NCI-H2029 treated with DMSO at 0.1 percent for 48 hours (cell line): ENCODE measurements at places on chromosomes 7 and 10.

DNA sequence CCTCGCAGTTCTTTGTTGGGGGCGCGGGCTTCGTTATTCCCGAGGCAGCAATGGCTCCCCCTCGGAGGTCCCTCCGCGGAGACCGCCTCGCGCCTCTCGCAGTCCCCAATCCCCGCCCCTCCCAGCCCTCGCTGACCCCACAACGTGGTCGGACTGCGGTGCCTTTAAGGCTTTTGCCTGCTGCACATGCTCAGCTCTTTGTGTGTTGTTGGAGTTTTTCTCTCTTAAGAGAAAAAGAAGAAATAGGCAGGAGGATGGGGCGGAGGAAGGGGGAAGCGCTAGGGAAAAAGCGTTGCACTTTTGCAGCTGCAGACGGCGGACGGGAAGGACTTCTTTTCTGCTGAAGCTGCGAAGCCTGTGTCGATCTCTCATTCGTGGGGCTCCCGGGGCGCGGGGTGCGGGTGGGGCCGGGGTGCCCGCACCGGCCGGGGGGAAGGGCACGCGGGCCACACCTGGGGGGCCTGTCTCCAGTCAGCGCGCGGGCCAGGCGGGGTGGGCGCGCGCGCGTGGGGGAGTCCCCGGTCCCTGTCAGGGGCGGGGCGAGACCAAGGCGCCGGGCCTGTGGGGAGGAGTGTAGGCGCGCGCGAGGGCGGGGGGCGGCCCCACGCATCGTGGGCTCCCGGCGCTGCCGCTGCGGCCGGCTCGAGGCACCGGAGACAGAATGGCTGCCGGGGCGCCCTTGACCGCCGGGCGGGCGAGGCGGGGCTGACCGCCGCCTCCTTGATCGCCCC lies 445 bp upstream of the ATRNL1 start:
- no peak for DNase-seq

DNA sequence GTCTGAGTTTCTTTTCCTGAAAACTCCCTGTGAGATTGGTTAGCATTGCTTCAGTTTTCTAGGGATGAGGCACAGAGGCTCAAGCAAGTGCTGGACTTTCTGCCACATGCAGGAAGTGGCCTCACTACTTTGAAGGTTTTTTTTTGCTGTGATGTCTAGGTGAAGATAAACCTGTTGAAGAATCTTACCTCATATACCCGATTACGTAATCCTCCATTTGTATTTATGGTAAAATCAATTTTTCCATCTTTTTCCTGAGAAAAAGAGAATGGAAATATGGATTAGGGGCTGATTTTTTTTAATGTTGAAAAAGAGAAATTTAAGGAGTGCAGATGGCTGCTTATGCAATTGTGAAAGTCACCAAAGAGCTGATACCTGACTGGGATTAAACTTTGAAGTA lies 23.4 kb downstream of the CBLL1 start:
- DNase-seq = no peak

DNA sequence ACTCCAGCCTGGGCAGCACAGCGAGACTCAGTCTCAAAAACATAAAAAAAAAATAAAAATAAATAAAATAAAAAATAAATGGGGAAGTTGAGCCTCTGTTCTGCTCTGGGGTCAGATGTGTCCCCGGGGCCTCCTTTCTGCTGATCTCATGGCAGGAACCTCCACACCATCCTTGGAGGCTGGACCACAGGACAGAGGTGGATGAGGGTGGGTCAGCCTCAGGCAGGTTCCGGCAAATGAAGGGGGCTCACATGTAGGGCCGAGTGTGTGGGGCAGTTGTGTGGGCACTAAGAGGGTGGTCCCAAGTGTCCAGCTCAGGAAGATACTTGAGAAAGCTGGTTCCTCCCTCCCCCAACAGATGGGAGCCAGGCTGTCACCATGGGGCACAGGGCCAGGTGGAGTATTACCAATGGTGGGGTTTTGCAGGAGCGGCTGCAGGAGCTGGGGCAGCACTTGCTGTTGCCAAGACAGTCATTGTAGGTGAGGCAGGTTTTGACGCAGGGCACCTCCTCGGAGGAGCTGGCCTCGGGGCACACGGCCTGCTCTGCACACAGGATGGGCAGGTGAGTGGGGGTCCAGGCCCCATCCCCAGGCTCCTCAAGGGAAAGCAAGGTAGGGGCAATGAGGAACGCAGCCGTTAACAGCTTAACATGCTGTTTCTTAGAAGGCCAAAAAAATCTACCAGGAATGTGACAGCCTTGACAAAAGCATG lies 13.9 kb upstream of the TBRG4 start:
- no peak for DNase-seq

GRCh38 chr7:132485136-132485535 lies 91.1 kb downstream of the PLXNA4 start:
- no peak for DNase-seq

DNA sequence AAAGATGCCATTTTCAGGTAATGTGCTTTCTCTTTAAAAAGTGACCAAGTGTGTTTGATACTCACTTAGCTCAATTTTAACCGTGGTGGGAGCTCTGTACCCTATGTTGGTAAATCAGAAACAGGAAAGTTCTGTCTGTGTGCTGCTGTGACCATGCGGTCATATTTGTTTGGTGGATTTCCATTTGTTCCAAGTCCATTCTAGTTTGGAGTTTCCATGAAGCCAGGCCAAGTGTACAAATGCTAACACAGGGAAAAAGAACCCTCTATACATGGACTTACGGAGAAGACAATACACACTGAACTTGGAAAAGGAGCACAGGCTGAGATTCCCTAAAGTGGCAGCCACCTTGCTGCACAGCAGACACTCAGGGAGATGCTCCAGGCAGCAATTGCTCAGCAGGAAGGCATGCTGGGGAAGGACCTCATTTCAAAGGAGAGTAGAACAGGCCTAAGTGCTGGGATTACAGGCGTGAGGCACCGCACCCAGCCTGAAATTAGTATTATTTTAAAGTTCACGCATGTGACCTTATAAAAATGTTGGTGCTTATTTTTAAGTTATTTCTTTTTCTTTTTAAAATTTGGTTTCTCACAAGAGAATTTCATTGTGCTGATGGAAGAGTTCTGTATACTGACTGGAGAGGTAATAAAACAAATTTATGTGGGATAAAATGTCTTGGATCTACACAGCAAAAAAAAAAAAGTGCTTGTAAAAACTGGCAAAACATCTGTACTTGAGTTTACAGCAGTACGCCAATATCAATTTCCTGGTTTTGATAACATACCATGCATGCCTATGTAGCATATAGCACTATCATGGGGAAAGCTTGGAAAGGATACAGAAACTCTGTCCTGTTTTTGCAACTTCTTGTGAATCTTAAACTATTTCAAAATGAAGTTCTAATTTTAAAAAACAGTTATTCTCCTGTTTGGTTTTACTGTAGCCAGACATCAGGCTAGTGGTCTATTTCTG lies 436.2 kb downstream of the KCNMA1 start:
- no peak for DNase-seq

GRCh38 chr7:71752171-71752935 lies 620.4 kb downstream of the GALNT17 start:
- peak; percentile 15 for DNase-seq

- no peak for DNase-seq
These were observed 348.1 kb downstream of the ANKRD7 start for GRCh38 chr7:118572604-118573003.

DNA sequence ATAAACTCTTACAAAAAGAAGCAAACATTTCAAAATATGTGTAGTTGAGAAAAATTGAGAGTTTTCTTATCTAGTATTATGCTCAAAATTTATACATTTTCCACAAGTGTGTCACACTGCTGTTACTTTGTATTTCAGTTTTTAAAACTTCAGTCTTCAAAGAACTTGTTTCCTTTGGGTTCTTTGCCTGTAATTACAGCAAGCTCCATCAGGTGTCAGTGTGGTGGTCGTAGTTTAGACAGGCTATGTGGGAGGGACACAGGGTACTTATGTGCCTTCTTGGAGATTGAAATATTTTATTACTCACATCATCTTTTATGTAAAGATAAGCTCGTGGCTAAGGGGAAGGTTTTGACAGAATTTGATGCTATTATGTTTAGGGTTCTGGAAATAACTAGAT lies 360.5 kb downstream of the FGFR2 start:
- no peak for DNase-seq

- DNase-seq = peak; percentile 47
These were observed 2.6 kb downstream of the NPTX2 start for GRCh38 chr7:98619450-98620321.

DNA sequence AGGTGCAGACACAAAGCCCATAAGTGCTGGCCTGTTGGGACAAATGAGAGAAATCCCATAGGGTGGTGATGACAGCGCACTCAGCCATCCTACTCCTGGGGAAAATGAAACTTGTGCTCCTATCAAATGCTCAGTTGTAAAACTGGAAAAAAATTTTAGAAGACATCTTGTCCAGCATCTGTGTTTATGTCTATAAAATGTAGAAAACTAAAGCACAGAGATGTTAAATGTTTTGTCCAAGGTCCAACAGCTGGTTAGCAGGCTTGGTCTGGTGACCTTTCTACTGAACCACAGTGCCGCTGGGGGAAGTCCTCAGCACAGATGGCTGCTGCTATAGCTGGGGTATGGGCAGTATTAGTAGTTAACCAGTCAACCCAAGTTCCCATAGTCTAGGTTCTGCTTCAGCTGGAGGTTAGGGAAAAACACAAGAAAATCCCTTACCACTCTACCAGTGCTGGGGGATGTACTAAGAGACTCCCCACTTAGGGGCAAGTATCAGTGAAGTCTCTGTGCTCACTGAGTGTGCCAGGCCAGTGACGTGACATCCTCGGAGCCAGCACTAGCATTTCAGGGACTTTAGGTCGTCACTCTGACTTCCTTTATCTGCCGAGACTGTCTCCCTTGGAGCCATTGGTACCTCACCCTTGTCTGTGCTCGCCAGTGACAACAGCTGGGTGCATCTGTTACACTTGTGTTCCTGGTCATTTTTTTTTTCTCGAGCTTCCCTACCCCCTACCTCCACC lies 1.9 kb downstream of the TSPAN33 start:
- DNase-seq = no peak

DNA sequence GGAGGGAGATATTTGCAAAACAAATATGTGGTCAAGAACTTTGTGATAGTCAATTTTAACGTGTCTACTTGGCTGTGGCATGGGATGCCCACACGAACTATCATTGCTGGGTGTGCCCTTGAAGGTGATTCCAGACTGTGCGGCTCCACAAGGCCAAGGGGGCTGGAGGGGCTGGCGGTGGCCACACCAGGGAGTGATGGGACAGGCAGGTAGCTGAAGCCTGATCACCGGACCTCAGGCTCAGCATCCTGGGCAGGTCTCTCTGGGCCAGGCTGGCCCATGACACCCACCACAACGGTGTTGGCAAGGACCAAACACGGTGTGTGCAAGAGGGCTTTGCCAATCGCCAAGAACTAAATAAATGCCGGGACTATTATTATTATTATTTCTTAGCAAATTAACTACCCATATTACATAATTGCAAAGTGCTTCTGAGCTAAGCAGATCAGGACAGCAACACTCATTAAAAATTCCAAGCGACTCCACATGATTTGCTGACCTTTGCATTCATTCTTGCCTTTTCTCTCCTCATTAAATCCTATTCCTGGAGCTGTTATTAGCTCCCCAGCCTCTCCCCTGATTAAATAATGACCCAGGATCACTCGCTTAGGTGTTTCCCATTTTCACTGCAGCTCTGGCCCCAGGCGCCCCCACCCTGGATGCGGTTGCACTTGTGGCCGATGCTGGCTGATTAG lies 35.4 kb upstream of the PPP2R2D start:
- no peak for DNase-seq

DNA sequence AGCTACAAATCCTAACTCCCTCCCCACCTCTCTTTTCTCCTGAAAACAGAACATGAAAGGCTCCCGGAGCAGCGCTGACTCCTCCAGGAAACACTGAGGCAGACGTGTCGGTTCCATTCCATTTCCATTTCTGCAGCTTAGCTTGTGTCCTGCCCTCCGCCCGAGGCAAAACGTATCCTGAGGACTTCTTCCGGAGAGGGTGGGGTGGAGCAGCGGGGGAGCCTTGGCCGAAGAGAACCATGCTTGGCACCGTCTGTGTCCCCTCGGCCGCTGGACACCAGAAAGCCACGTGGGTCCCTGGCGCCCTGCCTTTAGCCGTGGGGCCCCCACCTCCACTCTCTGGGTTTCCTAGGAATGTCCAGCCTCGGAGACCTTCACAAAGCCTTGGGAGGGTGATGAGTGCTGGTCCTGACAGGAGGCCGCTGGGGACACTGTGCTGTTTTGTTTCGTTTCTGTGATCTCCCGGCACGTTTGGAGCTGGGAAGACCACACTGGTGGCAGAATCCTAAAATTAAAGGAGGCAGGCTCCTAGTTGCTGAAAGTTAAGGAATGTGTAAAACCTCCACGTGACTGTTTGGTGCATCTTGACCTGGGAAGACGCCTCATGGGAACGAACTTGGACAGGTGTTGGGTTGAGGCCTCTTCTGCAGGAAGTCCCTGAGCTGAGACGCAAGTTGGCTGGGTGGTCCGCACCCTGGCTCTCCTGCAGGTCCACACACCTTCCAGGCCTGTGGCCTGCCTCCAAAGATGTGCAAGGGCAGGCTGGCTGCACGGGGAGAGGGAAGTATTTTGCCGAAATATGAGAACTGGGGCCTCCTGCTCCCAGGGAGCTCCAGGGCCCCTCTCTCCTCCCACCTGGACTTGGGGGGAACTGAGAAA lies 30.4 kb downstream of the PFKFB3 start:
- DNase-seq = no peak

DNA sequence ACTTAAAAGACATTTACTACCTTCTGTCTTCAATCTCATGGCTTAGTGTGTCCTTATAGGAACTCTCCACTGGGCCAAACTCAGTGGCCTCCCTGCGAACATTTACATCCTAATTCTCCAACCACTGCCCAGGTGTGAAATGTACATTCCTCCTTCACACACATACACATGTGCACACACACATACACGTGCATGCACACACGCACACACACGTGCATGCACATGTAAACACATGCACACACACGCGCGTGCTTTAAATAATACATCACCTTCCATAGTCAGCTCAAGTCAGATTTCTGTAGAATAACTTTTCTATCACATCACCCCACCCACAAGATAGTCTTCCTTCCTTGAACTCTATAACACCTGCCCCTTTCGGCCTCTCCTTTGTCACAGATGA lies 216.5 kb downstream of the TMEM178B start:
- no peak for DNase-seq
